Stimulated activated naive CD8-positive, alpha-beta T cell treated with anti-CD3 and anti-CD28 coated beads, Interleukin-15, amount 100 ng/mL, for 72 hours (primary cell): ENCODE measurements at places on chromosomes 12 and 14.

GRCh38 chr14:100691395-100692056 lies 35.2 kb upstream of the DLK1 start:
- DNase-seq = no peak

GRCh38 chr12:102618197-102618877 lies 138.0 kb upstream of the IGF1 start:
- DNase-seq = no peak

- no peak for DNase-seq
Measured at GRCh38 chr14:54537651-54538050, 27.9 kb downstream of the CGRRF1 start.

DNA sequence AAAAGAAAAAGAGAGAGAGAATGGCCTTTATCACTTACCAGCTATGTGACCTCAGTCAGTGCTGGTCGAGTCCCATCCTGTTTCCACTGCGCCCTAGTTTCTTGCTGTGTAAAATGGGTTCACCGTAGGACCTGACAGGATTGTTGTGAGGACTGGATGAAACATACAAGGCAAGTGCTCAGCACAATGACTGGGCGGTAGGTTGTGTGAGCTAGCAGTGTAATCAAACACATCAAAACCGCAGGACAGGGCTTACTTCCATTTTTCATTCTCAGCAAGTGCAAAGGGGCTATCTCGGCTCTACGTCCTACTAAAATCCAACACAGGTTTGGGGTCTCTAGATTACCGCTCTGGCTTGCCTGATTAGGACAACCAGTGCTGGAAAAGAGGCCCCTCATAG lies 36.4 kb upstream of the ATXN2 start:
- peak; percentile 1 for DNase-seq

DNA sequence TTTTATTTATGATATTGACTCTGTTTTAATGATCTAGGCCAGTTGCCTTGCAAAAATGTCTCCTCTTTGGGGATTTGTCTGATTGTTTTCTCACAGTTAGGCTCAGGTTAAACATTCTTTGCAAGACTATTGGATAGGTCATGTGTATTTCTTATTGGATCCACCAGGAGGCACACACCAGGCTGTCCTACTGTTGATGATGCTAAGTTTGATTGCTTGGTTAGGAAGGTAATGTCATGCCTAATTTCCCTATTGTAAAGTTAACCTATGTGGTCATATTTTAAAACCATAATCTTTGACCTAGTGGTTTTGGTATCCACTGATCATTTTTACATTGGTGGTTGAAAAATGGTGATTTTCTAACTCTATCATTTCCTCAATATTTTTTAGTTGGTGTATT lies 137.1 kb downstream of the BRMS1L start:
- no peak for DNase-seq

DNA sequence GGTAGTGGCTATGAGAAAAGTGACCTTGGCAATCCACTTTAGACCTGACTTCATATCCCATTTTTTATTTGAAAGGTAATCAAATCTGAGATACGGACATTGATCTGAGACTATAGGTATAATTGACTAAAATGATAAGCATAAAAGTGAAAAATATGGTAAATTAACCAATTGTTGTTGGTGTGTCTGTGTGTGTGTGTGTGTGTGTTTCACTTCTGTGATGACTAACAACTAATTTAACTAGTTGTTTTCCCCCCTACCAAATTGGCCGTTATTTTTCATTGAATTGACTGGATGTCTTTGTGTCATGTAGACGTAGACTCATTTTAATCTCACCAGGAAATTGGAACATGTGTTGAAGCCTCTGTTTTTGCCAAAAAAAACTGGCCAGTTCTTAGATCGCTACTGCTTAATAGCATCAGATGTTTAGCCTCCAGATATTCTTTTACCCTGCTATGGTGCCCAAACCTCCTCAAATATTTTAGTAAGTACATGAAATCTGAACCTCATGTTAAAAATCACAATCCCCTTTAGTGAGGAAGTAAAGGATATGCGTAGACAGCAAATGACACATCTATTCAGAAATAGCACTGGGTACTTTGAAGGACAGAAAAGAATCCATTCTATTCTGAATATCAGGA lies 395.0 kb downstream of the EGLN3 start:
- no peak for DNase-seq

GRCh38 chr14:57049848-57050247 lies 218.9 kb downstream of the EXOC5 start:
- DNase-seq = no peak

- DNase-seq = no peak
Measured at GRCh38 chr12:16454481-16454880, 107.0 kb downstream of the MGST1 start.

DNA sequence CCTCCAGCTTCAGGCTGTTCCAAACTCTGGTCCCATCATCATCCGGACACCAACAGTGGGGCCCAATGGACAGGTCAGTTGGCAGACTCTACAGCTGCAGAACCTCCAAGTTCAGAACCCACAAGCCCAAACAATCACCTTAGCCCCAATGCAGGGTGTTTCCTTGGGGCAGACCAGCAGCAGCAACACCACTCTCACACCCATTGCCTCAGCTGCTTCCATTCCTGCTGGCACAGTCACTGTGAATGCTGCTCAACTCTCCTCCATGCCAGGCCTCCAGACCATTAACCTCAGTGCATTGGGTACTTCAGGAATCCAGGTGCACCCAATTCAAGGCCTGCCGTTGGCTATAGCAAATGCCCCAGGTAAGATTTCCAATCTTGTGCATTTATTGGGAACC lies 3.3 kb downstream of the SP1 start:
- no peak for DNase-seq

DNA sequence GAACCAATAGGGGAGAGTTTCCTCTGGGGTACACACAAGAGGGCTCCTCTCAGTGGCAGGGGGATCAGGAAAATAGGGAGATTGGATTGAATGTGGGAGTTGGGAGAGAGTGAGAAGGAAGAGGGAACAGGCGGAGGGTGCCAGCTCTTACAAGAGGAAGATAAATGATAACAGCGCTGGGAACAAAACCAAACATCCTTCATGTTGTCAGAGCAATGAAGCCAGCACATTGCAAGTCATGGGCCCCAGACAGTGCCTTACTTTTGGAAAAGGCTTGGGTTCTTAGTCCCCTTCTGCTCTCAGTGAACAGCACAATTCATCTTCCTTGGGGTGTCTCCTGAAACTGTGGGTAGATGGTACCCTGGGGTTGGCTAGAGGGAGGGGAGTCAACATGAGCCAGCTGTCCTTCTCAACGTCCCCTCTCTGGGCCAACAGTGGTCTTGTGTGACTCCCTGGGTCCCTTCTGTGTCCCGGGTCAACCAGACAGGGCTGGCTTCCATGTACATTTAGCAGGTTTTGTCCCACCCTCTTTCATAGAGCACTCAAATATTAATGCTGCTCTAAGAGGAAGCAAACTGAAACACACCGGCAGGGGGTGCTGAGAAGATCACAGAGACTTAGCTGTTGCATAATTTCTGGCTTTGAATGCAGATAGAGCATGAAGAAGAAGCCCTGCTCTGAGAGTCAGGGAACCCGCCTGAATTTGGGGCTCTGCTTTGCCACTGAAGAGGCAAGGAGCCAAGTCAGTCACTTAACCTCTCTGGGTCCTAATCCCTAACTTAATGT lies 138.5 kb downstream of the ESRRB start:
- DNase-seq = no peak

DNA sequence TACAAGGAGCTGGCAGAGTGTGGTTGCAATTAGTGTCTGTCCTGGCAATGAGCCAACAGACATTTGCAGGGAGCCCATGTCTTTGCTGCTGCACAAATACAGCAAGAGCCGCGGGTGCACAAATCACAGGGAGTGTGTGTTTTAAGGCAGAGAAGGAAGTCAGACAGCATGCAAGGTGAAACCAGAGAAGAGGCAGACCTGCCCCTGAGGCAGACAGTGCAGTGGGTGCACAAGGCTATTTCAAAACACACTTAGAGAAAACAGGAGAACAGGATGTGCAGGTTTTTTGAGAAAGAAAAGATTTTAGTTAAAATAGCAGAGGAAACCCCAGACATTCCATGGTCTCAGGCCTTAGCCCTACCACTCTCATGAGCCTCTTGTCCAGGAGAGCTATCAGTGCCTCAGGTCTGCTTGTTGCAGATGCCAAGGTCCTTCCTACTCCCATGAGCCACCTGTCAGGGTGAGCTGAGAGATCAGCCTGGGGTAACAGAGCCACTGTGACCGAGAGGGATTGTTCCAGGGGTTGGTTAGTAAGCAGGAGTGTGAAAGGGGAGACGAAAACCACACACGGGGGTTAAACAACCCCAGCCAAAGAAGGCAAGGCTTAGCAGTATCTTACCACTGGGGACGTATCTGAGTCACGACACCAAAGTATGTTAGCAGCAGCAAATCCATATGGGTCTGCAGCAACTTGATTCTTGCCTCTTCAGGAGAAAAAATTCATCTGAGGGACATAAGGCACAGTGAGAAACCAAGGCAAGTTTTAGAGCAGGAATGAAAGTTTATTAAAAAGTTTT lies 78.1 kb downstream of the C14orf132 start:
- DNase-seq = no peak

GRCh38 chr12:89461649-89462612 lies 62.7 kb downstream of the GALNT4 start:
- DNase-seq = no peak

DNA sequence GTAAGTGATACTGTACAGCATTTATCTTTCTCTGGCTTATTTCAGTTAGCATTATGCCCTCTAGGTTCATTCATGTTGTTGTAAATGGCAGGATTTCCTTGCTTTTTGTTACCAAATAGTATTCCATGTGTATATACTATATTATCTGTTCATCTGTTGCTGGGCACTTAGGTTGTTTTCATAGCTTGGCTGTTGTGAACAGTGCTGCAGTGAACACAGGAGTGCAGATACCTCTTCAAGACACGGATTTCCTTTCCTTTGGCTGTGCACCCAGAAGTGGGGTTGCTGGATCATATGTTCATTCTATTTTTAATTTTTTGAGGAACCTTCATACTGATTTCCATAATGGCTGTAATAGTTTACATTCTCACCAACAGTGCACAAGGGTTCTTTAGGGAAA lies 21.5 kb downstream of the EP400 start:
- no peak for DNase-seq

DNA sequence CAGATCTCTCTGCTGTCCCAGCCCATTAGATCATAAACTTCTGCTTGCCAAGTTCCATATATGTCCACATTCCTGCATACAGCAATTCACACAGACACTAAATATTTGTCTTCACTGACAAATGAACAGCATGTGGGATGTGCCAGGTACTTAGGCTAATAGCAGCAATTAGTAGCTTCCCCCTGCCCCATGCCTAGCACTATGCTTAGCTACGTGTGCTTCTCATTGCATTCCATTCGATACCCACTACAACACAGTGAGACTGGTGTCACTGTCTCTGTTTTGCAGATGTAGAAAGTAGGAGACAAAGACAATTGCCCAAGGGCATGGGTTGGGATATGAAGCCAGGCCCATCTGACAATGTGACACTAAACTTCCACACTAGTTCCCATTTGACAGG lies 308.4 kb downstream of the BCL11B start:
- no peak for DNase-seq

- DNase-seq = no peak
Measured at GRCh38 chr14:100474196-100474595, 113.0 kb downstream of the BEGAIN start.

GRCh38 chr12:47855502-47855901 lies 35.8 kb upstream of the HDAC7 start:
- no peak for DNase-seq

DNA sequence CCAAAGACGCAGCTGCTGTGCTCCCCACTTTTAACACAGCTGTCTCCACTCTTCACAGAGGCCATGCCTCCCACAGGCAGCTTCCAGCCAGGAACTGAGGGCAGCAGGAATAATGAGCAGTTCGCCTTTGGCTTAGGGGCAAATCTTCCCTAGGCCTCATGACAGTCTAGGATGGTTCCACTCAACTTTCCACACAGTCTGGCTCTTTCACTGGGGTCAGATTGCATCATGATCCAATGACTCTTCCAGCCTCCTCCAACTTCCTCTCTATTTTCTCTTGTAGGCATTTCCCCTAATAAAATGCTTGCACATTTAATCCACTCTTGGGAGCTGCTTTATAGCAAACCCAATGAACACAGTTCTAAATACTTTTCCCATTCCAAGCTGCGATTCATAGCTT lies 271.6 kb upstream of the ATP2B1 start:
- no peak for DNase-seq

GRCh38 chr14:104343294-104343625 lies 204.9 kb downstream of the KIF26A start:
- no peak for DNase-seq

DNA sequence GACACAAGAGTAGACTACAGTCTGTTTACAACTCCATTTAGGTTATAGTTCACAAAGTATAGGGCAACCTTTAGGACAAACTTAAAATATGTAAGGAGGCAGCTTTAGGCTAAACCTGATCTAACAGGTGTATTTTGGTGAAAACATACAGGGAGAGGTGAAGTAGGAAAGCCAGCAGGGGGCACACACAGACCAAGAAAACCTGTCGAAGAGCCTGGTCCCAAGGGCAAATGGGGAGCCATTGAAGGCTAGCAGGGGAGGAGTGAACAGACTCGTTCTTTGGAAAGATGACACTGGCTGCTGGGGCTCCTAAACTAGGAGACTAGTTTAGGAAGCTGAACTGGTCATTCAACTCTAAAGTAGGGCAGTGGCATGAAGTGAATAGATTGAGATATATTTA lies 138.8 kb upstream of the WSCD2 start:
- peak; percentile 27 for DNase-seq

- DNase-seq = no peak
Measured at GRCh38 chr14:60590991-60591414, 58.3 kb downstream of the SIX1 start.

DNA sequence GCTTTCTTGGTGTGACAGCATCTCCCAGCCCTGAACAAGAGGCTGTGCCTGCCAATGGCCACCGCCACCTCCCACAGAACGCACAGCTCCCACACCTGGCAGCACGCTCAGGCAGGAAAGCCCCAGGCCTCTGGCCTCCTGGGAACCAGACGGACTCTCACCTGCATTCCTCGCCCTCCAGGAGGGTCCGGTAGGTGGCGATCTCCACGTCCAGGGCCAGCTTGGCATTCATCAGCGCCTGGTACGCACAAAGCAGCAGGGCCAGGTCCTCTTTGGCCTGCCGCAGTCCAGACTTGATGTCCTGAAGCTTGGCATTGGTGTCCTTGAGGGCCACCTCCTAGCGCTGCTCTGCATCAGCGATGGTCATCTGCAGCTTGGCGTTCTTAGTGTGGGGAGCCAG lies 12.1 kb upstream of the KRT77 start:
- no peak for DNase-seq

- no peak for DNase-seq
Measured at GRCh38 chr14:99315197-99315596, 43.2 kb upstream of the BCL11B start.

DNA sequence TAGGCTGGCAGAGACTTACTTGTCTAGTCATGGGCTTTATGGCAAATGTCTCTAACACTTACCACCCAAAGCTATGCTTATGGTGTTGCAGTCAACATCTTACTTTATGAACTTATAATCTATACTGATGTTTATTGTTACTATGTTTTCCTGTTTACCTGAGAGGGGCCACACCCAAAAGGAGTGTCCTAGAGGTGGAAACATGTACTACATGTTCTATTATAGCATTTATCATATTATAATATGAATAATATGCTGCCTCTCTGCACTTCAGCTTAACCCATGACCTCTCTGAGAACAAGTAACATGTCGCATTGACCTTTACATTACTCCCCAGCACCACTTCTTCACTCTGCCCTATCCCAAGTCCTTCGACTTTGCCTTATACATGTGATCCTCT lies 501.8 kb downstream of the ETNK1 start:
- no peak for DNase-seq
